ENCODE measurements at places on chromosomes 5 and 9.

GRCh38 chr5:10046676-10047075, 203.0 kb downstream of the ATPSCKMT start:
- DNase-seq = no peak

GRCh38 chr5:94281236-94281801, 337.1 kb downstream of the KIAA0825 start:
- no peak for DNase-seq

GRCh38 chr9:74951725-74952151, 974 bp downstream of the C9orf40 start:
- DNase-seq = peak; percentile 8

- no peak for DNase-seq
These were observed 178.9 kb upstream of the SPEF2 start for GRCh38 chr5:35438786-35439185.

GRCh38 chr5:178786859-178787499, 56.5 kb upstream of the ZNF354A start:
- DNase-seq = peak; percentile 65

DNA sequence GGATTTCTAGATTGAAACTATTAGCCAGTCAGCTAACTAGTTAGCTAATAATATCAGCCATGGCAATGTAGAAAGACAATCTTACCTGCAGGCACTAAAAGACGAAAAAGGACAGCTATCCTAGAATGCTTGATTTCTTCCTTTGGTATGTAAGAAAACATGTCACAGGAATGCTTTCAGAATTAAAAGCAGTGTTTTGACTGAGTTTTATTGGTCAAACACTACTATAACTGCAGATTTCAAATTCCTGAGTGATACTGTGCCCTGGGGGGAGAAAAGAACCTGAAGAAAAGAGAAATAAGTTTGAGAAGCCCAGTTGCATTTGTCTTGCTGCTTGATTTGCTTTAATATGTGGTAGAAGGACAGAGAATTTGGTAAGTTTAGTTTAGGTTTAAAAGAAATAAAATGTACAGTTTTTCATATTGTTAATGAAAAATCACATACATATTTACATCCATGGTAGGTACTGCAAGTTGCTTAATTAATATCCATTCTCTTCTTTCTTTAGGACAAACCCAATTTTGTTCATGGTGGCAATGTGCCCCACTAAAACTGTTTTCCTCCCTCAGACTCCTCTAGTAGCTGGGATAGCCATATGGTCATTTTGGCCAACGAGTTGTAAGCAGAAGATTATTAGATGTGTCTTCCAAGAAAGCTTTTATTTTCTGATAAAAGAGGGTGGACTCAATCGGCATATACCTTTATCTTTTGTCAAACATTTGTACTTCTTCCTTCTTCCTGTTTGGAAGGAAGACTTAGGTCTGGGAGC, 4.3 kb upstream of the FAM169A start:
- no peak for DNase-seq

DNA sequence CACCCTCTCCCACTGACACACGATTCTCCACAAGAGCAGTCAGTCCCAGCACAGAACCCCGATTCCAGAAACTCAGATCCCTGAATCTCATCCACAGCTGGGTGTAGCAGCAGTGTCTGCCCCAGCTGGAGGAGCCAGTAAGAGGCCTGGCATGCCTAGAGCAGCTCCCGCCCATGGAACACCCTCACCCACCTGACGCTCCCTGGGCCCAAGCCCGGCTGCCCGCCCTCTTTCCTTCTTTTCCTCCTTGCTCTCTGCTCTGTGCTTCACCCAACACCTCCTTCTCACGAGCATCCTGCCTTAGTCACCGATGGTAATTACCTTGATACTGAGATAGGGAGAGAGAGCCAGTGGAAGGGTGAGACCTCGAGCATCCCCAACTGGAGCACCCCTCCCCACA, 8.7 kb downstream of the PCDH1 start:
- peak; percentile 41 for DNase-seq

GRCh38 chr5:21688655-21689054, 1164.5 kb downstream of the CDH12 start:
- DNase-seq = peak; percentile 11

DNA sequence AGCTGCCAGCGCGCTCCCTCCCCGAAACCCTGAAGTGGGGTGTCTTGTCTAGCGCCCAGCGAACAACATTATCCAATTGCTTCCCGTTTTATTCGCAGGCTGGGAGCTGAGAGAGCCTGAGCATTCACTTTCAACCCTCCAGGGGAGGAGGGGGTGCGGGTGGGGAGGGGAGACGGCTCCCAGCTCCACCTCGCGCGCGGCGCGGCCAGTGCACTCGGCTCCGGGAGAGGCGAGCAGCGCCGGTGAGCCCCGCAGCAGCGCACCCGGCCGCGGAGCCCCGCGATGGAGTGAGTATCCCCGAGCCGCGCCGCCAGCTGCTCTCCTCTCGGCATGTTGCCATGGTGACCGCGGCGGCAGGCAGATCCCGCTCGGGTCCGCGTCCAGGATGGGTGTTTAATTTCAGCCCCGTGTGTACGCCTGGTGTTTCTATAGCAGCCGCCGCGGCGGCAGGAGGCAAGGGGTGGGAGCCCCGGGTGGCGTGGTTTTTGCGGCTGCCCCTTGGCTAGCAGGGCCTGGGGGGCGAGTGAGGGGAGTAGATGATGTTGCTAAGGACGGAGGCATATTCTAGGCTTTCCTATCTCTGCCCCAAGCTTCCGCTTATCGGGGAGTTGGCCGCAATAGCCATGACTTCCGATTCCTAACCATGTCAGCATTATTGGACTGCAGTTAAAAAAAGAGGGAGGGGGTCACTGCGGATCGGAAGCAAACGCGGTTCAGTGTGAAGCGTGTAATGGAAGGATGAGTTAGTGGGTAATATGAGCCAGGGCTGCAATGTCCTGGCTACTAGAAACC, 139.2 kb upstream of the PALM2AKAP2 start:
- DNase-seq = peak; percentile 16

GRCh38 chr9:99918134-99918533, 11.7 kb downstream of the STX17 start:
- DNase-seq = no peak

- DNase-seq = no peak
These were observed 14.6 kb downstream of the ARL15 start for GRCh38 chr5:54295651-54296276.

DNA sequence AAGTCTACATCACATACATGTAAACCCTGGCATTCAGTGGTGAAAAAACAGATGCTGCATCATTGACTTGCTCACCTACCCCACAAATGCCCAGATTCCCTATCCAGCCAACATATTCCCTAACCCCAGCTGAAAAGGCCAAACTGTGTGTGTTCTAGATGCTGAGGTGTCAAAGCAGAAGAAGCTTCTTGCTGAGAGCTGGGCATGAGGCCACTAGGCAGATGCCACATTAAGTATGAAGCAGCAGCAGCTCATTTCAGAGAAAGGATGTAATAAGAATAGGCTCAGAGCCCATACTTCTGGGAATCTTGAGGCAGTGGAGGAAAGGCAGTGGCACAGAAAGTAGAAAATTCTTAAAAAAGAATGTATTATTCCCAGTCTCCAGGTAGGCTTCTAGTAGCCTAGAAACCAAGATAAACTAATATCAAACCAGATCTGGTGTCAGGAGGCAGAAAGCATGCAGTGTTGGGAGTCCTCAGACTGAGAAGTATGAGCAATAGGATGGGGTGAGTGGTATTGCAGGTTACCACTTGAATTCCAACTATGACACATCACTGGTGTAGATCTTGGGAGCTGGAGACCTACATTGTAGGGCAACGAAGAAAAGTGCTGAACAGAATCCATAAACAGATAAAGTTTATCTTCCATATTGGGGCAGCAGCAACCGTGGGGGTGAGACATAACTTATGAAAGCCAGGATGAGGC, 71.9 kb upstream of the GRHPR start:
- no peak for DNase-seq

DNA sequence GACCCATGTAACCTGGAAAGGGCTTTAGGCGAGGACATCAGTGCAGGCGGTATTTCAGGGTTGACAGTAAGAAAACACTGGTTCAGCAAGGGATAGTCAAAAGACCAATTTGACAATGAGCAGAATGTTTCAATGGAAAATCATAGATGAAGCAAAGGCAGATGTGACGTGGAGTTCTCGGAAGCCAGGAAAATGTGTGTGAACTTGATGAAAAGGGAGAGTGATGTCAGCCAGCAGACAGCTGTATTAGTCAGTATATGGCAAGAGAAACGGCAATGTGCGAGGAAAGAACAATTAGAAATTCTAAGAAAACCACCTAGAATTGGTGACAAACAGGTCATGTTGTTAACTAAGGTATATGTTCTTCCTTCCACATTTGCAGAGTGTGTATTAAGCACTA, 503.9 kb upstream of the DAB2 start:
- DNase-seq = no peak

- DNase-seq = no peak
These were observed 362.7 kb downstream of the GADD45G start for GRCh38 chr9:89967527-89967926.

- DNase-seq = no peak
These were observed 157.3 kb upstream of the EPB41L4A start for GRCh38 chr5:112576298-112576925.

DNA sequence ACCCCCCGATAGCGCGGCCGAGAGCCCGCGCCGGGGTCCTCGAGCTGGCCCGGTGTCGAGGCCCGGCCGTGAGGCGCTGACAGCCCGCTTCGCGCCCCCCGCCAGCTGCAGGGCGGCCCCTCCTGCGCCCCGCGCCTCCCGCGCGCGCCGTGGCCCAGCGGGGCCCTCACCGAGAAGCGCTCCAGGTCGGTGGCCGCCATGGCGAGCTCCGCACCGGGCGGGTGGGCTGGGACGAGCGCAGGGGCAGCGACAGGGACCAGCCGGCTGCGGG, 166 bp downstream of the SEPTIN8 start:
- DNase-seq = no peak

- no peak for DNase-seq
These were observed 197.8 kb downstream of the GLIS3 start for GRCh38 chr9:4102078-4102477.

- no peak for DNase-seq
These were observed 46.5 kb downstream of the CXXC5 start for GRCh38 chr5:139694556-139695177.

DNA sequence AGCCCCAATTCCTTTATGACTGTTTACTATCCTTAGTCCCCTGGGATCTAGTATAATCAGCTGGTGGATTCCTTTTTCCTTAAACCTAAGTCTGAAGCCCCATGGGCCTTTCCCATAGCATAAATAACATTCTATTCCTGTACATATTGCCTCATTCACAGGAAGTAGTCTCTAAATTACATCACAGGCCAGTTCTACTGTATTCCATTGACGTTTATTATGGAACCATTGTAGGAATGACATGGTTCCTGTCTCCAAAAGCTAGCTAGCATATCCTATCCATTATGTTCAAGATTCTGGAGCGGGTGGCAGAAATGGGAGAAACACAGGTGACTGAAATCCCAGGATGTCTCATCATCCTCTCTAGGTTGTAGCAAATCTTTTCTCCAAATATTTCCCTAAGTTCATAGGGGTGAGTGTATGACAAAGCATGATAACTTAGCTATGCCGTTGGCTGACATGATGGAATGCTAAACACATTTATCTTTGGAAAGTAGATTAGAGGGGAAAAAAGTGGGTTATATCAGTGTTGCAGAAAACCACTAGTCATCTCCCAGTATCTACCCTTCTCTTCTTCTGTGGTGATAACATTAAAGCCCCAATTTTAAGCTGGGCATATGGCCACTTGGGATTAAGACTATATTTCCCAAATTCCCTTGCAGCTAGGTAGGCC, 140.1 kb downstream of the FGF1 start:
- no peak for DNase-seq

DNA sequence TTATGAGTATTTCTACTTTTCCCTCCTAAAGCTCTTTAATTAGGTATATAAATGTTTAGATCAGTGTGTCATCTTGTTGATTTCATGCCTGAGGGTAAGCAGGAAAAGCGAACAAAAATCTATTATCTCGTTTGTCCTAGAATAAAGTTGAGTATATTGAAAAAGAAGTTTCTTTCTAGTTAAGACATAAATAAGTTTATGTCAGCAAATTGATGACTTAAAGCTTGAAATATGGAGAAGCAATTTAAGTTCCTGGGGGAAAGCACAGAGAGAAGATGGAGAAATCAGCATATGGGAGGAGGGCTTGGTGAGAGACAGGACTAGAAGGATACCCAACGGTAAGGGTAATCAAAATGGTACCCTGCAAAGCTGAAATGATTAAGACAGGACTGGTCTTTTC, 813.4 kb downstream of the MTRR start:
- no peak for DNase-seq

GRCh38 chr9:112541685-112542084, 55.1 kb downstream of the KIAA1958 start:
- no peak for DNase-seq

DNA sequence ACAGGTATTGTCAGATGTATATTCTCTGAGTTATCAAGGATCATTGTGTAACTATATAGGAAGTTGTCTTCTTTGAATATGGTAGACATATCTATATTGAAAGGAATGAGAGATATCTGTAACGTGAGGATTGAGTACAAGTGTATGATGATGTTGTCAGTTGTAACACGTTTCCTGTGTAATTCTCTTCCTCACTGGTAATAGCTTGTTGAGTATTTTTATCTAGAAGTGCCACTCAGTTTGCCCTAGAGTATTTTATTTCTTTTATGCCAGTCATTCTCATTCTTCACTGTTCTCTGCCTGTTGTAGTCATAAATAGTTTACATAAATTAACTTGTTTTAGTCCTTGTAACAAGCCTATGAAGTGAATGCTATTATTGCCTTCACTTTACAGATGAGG, 172.1 kb downstream of the BAAT start:
- no peak for DNase-seq

DNA sequence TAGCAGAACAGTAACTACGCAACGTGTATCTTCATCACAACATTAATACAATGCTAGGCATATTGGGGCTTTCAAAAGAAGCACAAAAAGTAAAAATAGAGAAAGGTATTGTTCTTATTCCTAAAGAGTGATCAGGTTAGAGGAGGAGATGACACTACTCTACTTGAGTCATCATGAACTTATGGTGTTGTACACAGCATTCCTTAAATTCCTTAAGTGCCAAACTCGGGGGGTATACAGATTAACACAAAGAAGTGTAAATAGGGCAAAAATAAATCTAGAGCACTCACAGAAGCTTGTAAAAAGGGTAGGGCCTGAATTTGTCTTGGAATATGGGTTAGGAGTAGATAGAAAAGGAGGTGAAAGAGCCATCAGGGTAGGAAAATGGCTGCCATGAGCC, 308.0 kb upstream of the DAP start:
- DNase-seq = peak; percentile 61

Data from A172 (cell line).